ENCODE measurements at places on chromosomes 2 and 18.

DNA sequence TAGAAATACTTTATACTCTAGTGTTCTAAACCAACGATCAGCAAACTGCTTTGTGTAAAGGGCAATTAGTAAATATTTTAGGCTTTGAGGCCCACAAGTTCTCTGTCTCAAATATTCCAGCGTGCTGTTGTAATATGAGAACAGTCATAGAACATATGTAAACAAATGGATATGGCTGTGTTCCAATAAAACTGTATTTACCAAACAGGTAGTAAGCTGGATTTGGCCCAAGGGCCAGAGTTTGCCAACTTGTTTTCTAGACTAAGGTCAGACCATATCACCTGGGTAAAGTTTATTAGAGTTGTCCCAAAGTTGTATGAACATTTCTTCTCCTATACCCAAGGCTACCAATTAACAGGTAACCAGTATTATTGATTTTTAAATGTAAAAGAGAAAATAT, 303.2 kb upstream of the MC4R start:
- DNase-seq, result peak; percentile 98

DNA sequence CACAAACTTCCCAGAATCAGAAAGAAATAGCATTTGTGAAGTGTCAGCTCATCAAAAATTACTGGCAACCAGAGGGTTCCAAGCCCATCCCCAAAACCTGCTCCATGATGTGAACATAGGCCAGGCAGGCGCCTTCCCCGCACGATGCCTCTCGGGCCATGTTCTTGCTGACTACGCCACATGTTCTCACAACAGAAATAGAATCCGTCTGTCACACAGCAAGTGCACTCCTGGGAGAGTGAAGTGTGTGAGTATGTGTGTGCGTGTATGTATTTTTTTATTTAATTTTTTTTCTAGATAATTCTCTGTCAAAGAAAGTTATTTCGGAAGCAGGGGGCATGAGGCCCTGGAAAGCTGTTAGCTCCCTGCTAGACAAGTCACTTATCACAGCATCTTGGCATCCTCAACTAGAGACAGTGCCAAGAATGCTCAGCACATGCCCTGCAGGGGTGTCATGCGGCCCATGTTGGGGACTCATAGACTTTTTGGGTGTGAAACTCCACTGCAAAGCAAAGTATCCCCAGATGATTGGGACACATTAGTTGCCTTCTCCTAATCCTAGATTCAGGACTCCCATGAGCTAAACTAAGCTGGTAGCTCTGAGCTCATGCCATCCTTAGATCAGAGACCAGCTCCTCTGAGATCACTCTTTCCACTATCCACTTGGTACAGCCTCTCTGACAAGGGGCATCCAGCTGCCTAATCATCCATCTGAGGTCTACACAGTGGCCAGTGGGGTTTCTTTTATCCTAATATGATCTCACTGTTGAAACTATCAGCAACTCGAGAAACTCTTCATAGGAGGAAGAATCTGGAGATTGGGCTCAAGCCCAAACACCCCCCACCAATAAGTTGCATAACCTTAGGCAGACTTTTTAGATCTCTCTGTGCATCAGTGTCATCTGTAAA, 53.2 kb upstream of the CYRIA start:
- no peak for DNase-seq

DNA sequence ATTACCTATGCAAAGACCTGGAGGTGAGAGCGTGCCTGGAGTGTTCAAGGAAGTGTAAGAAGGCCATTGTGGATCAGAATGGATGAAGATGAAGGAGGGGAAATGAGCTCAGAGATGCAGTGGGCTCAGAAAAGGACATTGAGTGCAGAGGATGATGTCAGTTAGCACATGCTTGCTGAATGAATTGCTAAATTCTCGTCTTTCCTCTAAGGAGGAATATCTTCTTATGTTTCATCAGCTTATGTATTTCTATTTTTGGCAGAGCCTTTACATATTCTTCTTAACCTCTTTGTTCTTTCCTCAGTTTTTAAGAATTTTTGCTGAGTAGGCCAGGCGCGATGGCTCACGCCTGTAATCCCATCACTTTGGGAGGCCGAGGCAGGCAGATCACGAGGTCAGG, 30.9 kb downstream of the FAM171B start:
- DNase-seq, result no peak

- peak; percentile 92 for DNase-seq
These were observed 30.7 kb upstream of the MLPH start for GRCh38 chr2:237456200-237456843.

GRCh38 chr2:9247177-9247576, 40.6 kb downstream of the ASAP2 start:
- DNase-seq, result no peak

DNA sequence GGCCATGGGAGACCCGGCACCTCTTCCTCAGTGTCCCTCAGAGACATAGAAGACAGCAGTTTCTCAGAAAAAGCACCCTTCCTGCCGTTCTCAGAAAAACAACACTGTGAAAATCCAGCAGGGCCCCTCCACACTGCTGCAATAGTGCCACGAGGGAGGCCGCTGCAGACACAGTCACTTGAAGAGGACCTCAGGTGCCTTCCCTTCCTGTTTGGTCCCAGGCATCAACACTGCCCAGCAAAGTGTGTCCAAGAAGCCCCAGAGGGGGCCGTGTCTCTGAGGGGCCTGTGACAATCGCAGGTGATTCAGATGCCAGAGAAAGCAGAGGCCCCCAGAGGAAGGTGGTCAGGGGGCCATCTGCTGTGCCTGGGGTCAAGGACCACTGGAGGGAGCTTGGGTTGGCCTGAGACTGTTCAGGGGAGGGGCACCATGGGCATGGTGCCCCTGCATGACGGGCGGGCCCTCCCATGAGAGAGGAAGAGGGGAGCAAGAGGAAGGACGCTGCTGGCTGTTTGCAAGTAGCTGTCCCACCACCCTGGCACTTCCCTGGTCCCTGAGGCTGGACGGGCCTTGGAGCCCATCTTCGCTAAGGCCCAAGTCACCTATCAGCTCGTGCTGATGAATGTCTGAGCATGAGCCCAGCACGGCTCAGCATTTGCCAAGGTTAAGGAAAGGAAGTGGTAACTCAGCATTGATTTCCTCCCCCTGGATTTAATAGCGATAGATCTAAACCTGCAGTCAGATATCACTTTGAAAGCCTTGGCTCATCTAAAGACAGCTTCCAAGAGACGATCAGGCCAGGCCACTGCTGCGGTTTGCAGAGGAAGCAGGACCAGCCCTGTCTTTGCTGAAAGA, 9.1 kb downstream of the TWIST2 start:
- no peak for DNase-seq

DNA sequence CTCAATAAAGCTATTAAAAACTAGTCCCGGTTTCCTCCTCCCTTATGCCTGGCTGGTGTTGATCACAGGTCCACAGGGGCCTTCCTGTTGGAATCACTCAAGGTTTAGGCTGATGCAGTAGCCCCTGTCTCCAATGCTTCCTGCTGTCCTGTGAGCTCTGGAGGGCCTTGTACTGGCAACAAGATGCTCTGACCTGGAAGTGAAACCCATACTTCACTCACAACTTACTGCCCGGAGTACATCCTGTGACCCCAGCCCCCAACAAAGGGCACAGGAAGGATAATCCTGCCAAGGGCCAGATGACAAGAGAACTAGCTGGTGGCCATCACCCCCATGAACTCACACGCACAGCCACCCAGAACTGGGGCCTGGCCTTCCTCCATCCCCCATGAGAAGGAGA, 50.3 kb downstream of the ZBTB7C start:
- DNase-seq, result no peak

GRCh38 chr2:12979066-12979465, 262.3 kb downstream of the TRIB2 start:
- no peak for DNase-seq

- DNase-seq, result no peak
These were observed 222.9 kb downstream of the EIPR1 start for GRCh38 chr2:3154700-3155099.

DNA sequence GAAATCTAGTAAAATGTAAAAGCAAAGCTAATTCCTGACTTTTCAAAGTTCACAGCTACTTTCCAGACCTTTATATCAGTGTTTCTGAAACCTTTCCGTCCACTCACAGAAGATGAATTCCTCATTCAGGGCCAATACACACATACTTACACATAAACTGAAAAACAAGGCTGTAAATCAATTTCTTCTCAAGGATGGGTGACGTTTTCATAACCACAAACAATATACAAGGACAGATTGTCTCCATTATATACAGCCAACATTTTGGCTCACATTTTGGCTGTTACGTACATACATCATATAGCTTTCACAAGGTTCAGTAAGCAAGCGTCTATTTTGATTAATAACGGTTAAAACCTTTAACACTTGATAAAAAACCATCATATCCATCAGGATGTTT, 1.4 kb downstream of the RPRD1A start:
- DNase-seq, result no peak

DNA sequence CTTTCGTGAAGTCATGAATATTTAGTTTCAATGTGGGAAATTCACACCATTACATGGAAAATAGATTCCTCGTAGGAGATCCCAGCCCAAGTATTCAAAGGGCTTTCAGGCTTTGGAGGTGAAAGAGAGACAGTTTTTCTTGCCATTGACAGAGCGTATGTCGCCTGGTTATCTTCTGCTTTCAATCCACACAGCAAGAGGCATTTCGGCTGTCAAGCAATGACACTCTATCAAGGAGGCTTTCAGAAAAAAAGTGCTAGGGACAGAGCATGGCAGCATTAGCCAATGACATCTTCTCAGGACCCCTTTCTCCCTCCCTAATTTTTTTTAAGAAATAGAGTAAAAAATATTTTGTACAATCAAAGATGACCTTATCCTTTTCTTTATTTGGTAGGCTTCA, 492.8 kb downstream of the TMEM182 start:
- no peak for DNase-seq

DNA sequence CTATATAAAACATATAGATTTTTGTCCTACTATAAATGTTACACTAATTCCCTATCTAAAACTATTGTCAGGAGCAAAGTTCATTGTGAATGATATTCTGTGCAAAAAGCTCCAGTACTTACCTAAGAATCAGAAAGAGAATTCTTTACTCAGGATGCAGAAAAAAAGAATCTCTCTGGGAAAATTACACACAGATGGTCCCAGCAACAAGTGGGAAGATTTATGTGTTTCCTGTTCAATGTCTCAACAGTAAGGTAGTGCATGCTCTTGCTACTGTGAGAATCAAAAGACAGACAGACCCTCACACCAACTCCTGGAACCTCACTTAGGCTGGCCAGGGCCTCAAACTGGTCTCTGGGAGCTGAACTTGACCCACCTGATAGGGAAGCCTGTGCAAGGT, 11.2 kb upstream of the NAPG start:
- no peak for DNase-seq

GRCh38 chr18:23689031-23689615, at the start of gene LAMA3:
Gene LAMA3, plus strand, starts transcription at chr18:23689453. Its CDS starts 231 bp downstream, at chr18:23689684.
- peak; percentile 77 for DNase-seq

DNA sequence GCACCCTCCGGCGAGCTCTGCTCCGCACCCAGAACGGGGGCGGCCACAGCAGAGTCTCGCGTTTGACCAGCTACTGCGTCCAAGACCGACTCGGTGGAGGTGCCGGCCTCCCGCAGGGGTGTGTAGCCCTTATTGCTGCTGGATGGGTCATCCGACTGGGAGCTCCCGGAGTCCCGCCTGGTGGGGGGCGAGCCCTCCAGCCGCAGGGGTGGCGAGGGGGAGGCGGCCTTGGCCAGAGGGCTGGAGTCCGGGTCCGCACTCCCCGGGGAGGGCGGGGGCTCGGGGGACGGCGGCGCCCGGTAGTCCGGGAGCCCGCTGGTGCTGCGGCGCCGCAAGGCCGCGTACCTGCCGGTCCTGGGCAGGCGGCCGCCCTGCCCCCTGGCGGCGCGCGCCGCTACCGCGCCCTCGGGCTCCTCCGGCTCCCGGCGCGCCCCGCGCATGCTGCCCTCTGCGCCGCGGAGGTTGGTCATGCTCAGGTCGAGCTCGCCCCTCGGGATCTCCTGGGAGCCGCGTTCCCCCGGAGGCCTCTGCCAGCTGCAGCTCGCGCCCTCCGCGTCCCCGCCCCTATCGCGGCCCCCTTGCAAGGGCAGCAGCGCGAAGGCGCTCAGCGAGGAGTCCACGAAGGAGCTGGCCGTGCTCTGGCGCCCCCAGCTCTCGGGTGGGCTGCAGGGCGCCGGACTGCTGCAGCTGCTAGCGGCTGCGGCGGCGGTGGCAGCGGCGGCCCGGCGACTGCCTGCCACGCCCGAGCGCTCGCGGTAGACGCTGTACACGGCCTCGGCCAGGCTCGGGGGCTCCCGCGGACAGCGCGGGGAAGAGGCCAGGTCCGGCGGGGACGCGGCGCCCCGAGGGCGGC, 4.8 kb downstream of the TMEM200C start:
- peak; percentile 95 for DNase-seq

DNA sequence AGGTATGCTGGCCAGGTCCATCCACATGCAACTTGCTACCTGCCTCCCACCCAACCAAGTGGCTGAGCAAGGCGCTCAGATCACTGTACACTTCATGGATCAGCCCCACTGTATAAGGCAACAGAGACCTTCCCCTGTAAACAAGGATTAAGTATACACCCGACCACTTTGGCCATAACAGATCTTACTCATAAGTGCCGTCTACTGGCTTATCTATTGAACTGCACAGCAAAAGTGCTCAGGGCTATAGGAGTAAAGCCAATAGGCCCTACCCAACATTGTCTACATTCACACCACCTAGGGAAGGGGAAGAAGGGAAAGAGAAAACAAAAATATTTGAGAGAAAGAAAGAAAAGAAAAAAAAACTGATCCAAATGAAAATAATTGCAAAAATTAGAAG, 663.9 kb upstream of the LRRTM1 start:
- peak; percentile 26 for DNase-seq

GRCh38 chr18:76441668-76442412, 53.2 kb downstream of the ZNF516 start:
- DNase-seq, result no peak

GRCh38 chr2:168948621-168949212, 47.6 kb downstream of the G6PC2 start:
- DNase-seq, result peak; percentile 65

DNA sequence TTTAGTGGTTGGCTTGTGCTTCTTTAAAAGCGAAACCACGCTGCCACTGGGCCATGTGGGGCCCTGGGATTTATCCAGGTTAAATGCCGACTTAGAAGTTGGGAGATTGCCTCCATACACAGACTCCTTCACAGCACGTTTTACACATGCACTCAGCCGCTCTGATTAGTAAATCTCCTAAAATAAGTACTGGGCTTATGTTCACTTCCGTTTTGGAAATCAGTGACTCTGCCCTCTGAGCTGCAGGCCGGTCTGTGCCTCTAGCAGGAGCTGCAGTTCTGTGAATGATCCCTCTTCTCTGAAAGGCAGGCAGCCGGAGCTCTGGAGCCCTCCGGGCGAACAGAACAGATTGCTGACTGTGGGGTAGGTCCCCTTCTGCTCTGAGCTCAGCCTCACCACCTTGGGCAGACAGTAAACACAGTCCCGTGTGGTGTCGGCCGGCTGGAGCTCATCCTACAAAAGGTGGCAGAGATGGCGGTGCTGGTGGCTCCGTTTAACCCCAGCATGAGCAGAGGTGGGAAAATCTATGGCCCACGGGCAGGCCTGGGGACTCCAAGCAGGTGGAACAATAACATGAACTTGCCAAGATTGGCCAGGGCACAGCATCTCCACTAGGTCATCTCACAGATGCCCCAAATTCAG, 9.8 kb upstream of the RAB17 start:
- DNase-seq, result no peak

- DNase-seq, result no peak
These were observed 399.2 kb downstream of the CPS1 start for GRCh38 chr2:210955591-210955990.

GRCh38 chr2:156679820-156680219, 243.6 kb downstream of the GPD2 start:
- DNase-seq, result no peak

GRCh38 chr18:32427084-32427900, 43.4 kb downstream of the GAREM1 start:
- DNase-seq, result no peak

GRCh38 chr2:6845312-6845711, 20.4 kb downstream of the CMPK2 start:
- DNase-seq, result peak; percentile 43
